Stimulated activated CD4-positive, alpha-beta T cell treated with anti-CD3 and anti-CD28 coated beads, Interleukin-1b, Interleukin-23, amount 100 ng/mL, for 1 hour (primary cell): ENCODE measurements at places on chromosomes 12 and 14.
A peak's percentile ranks its signal among the peaks of the same experiment; 100 is the strongest.

DNA sequence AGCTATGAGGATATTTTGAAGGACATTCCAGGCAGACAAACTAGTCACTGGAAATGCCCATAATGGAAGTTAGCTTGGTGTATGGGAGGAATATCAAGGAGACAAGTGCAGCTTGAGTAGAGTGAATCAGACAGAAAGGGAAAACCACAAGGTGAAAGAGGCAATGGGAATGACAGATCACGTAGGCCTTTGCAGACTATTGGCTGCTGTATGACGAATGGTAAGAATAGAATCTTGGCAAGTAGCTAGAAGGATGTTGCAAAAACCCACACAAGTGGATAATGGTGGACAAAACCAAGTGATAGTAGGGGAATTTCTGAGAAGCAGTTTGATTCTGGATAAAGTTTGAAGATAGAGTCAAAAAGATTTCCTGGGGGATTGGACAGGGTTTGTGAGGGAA lies 196.9 kb upstream of the NOVA1 start:
- DNase-seq, result no peak

GRCh38 chr12:128069359-128069997 lies 197.5 kb upstream of the TMEM132C start:
- DNase-seq, result no peak

DNA sequence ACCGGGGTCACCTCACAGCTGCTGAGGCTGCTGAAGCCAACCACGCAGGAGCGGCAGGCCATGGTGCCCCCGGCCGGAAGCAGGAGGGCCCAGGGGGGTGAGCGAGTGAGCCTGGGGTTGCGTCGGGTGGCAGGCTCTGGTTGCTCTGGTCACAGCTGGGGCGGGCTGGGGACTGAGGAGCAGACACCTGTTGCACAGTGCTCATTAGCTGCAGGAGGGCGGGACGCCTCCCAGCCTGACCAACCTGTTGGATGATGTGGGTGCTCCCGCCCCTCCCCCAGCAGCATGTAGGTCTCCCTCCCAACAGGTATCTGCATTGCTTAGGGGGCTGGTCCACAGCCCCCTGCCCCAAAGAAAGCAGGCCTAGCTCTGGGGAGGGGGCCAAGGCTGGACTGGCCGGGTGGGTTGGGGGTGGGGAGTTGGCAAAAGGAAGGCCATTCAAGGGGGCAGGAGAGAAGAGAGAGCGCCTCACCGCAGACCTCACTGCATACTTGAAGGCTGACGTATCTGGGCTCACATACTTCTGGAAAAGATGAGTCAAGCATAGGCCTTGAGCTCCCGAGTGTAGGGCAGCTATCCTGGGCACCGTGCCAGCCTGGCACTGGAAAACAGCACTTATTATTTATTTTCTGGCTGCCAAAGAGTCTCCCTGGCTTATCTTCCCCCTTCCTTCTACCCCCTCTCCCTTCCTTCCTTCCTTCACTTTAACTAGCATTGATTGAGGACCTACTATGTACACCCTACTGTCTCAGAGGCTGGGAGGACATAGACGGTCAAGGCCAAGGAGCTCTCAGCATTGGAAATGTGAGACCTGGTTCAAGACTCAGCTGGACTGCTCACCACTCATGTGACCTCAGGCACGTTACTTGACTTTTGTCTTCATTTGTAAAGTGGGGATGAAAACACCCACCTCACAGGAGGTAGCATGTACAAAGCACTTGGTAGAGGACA lies at the start of gene KRT80:
KRT80 (minus strand) TSS at position 174 of the 951 bp plus-strand sequence; CDS start at position 62, 112 bp downstream.
- no peak for DNase-seq

- no peak for DNase-seq
Measured at GRCh38 chr14:44940211-44940610, 21.5 kb downstream of the KLHL28 start.

GRCh38 chr12:12217018-12217359 lies 49.9 kb downstream of the LRP6 start:
- no peak for DNase-seq

DNA sequence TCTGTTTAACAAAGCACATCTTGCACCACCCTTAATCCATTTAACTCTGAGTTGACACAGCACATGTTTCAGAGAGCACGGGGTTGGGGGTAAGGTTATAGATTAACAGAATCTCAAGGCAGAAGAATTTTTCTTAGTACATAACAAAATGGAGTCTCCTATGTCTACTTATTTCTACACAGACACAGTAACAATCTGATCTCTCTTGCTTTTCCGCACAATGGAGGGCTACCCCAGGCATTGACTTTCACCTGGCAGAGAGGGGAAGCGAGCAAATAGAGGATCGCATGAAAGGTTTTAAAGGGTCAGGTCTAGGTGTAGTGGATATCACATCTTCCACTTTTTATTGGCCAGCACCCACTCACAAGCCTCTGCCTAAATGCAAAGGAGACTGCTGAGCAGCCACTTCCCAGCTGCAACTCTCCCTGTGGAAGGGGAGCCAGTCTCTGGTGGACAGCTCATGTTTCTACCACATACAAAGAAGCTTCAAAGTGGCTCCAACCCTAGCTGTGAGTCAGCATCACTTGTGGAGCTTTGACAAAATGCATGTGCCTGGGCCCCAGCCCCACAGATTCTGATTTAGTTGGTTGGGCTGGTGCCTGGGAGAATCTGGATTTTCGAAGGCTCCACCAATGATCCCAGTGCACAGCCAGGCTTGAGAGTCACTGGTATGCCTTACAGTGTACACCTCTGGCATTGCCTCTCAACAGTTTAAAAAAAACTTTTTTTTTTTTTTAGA lies 7.2 kb upstream of the FNTB start:
- DNase-seq, result no peak

DNA sequence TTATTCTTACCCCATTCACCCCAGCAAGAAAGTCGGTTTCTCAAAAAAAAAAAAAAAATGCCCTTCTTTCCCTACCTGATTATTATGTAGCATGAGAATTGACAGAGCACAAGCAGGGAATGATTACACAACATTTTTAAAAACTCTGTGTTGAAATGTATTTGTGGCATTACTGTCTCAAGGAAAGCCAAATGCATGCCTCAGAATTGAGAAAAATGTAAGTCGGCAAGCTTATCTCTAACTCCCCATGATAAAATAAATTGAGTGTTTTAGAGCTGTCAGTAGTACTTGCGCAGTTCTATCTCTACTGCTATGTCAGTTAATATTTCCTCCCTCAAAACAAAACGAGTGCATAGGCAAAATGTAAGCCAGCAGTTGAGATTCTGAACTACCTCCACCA lies 25.7 kb downstream of the ANO4 start:
- DNase-seq, result no peak

GRCh38 chr14:103763730-103764488 lies 48.3 kb downstream of the ZFYVE21 start:
- DNase-seq, result no peak

DNA sequence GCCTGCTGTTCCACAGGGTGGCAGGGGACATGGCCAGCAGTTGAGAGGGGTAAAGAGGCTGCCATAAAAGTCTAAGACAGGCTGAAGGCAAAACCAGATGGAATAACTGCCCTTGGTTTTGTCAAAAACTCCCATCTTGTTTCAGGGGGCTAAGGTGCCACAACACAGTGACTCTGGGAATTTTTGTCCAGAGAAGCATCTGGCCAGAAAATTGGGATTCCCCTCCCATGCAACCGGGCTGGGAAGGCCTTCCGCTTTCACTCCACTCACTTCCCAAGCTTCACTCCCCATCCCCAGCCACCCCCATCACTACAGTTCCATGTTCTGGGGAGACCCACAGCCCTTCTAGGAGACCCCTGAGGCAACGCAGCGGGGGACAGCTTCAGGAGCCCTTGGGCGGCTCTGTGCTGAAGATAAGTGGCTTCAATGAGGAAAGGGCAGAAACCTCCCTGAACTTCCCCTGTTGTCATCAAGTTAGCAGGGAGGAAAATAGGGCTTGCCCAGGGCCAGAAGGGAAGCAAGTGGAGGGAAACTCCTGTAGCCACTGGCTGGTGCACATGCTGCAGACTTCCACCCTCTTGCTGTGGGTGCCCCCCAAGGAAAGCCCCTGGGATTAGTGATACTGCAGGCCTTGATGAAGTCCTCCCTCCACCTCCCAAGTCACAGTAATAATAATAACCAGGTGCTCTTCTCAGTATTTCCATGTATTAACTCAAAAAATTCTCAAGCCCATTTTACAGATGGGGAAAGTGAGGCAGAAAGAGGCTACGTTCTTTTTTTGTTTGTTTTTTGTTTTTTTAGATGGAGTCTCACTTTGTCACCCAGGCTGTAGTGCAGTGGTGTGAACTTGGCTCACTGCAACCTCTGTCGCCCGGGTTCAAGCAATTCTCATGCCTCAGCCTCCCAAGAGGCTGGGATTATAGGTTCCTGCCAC lies 6.0 kb downstream of the TMEM229B start:
- DNase-seq, result no peak

- no peak for DNase-seq
Measured at GRCh38 chr12:68746572-68747180, 700 bp downstream of the SLC35E3 start.

- DNase-seq, result no peak
Measured at GRCh38 chr14:62081012-62081612, 318.9 kb downstream of the SNAPC1 start.

DNA sequence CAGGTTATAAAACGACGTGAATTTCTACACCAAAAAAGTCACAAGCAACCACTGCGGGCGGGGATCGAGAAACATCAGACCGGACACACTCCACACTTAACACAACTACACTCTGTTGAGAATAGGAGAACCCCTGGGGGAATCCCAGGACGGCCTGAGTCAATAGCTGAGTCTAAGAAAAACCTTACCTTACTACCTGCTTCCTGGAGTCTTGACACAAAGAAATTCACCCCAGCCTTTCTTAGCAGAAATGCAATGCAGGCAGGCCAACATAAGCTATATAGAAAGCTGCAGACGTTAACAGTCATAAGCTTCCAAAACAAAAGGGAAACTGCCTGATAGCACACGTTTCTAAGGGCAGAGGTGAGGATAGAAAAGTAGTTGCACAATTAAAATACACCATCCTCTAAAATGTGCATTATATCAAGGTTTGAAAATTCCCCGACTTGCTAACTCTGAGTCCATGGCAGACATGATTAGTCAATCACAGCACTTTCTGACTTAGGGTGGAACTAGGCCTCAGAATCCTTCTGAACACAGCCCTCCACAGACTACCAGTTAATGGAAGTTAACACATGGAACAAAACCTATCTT lies 68.0 kb downstream of the CCDC88C start:
- peak; percentile 49 for DNase-seq

DNA sequence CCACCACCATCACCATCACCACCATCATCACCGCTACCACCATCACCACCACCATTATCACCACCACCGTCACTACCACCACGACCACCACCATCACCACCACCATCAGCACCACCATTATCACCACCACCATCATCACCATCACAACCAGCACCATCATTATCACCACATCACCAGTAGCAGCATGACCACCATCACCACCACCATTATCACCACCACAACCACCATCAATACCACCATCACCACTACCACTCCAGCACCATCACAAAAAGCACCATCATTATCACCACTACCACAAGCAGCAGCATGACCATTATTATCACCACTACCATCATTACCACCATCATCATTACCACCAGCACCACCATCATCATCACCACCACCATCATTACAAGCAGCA lies 62.1 kb downstream of the MVK start:
- no peak for DNase-seq

DNA sequence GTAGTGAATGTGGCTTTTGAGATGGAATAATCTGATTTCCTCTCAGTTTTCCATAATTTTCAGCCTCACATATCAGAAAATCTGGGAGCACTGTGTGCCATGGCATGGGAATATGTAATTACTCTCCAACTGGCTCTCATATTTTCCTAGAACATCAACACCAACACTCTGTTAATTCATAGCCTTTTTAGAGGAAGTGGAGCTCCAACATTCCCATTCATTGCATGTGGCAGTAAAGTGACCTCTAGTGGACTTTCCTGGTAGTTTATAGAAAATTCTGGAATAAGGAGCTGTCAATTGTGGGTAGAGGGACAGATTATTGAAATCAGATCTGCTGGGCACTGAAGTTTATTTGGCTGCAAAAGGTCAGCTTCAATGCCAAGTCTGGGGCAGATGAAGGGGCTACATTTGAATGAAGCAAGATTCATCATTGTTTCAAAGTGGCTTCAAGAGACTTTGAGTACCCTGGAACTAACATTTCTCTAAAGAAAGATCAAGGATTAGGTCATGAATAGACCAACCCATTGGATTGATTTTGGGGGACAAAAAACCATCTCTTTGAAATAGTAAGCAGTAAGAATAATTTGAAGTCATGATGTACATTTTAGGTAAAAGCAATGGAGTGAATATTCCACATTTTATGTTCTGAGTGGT lies 23.6 kb upstream of the USP44 start:
- no peak for DNase-seq

- no peak for DNase-seq
Measured at GRCh38 chr14:104119119-104119487, 19.3 kb upstream of the KIF26A start.

DNA sequence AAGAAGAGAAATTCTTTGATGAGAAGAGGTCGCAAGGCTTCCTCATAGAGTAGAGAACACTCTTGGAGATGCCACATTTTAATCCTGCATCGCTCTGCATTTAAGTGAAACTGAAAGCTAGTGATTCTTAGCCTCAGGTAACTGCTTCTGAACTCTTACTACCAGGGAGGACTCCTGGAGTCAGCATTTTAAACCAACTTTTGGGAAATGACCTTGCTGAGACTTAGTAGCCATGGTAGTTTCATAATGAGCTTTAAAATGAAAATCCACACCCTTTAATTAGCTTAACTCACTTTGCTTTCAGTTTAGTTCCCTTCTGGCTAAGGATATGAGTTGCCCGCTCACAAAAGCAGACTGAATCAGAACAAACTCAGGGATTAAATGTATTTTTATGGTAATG lies 80.3 kb downstream of the SYNE2 start:
- DNase-seq, result no peak

DNA sequence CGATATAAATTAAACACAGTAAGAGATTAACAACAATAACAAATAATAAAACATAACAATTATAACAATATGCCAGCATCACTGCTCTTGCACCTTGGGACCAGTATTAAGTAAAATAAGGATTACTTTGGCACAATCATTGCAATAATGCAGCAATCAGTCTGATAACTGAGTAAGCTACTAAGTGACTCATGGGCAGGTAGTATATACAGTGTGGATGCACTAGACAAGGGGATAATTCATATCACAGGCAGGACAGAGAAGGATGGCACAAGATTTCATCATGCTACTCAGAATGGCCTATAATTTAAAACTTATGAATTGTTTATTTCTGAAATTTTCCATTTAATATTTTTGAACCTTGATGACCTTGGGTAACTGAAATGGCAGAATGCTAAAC lies 290.7 kb downstream of the ALG10B start:
- DNase-seq, result no peak

GRCh38 chr12:129196927-129197326 lies 343.6 kb downstream of the GLT1D1 start:
- DNase-seq, result no peak

GRCh38 chr12:13198876-13199275 lies 2.4 kb downstream of the EMP1 start:
- no peak for DNase-seq

- no peak for DNase-seq
Measured at GRCh38 chr12:109239691-109240090, 69.4 kb downstream of the FOXN4 start.
